A549 treated with DMSO at 1 μM for 4 hours (cell line): ENCODE measurements at places on chromosomes 5 and 9. TPM values are rescaled to one million over a fixed set of nuclear protein-coding genes. Genes with fewer than 3 reads are reported as not detected.

RGS7BP gene
- total RNA-seq: not detected in 5 replicates

CBY3 gene
- total RNA-seq: not detected in 5 replicates

FAM153A gene
- not detected in 5 replicates for total RNA-seq

PCDHGA11 gene
- not detected in 5 replicates for total RNA-seq

SPINK7 gene
- total RNA-seq: not detected in 5 replicates

THBS4 gene
- total RNA-seq: 0.23 TPM in 1 of 5 replicates, not detected in the others

ATP10B gene
- not detected in 5 replicates for total RNA-seq

MARCOL gene
- not detected in 5 replicates for total RNA-seq

DBH gene
- not detected in 5 replicates for total RNA-seq

NRG2 gene
- 2.0 to 2.3 TPM (median 2.2 TPM) in 5 replicates for total RNA-seq

GMCL2 gene
- total RNA-seq: not detected in 5 replicates

F2R gene
- 36.5 to 60.6 TPM (median 56.1 TPM) in 5 replicates for total RNA-seq

C1QTNF2 gene
- total RNA-seq: 0.07 to 0.19 TPM (median 0.11 TPM) in 3 of 5 replicates, not detected in the others

TAF11L10 gene
- not detected in 5 replicates for total RNA-seq

ITK gene
- 0.09 to 0.11 TPM in 2 of 5 replicates, not detected in the others for total RNA-seq

ANKRD18B gene
- 5.0 to 10.1 TPM (median 8.4 TPM) in 5 replicates for total RNA-seq

IL4 gene
- not detected in 5 replicates for total RNA-seq

ANXA2R gene
- 1.9 to 3.0 TPM (median 2.4 TPM) in 5 replicates for total RNA-seq

EIF4E1B gene
- not detected in 5 replicates for total RNA-seq

NR5A1 gene
- total RNA-seq: 0.05 to 0.10 TPM (median 0.07 TPM) in 5 replicates

COQ4 gene
- total RNA-seq: 51.3 to 61.8 TPM (median 57.5 TPM) in 5 replicates

TAF11L2 gene
- not detected in 5 replicates for total RNA-seq

SPAG8 gene
- 0.24 to 0.70 TPM (median 0.46 TPM) in 4 of 5 replicates, not detected in the other for total RNA-seq

S1PR3 gene
- 27.0 to 36.6 TPM (median 33.5 TPM) in 5 replicates for total RNA-seq

ASS1 gene
- total RNA-seq: 14.7 to 17.4 TPM (median 15.4 TPM) in 5 replicates

IFNB1 gene
- not detected in 5 replicates for total RNA-seq

BTNL8 gene
- not detected in 5 replicates for total RNA-seq

TUSC1 gene
- total RNA-seq: 3.8 to 8.6 TPM (median 7.6 TPM) in 5 replicates

SDHA gene
- total RNA-seq: 100 to 123 TPM (median 117 TPM) in 5 replicates

C9orf50 gene
- total RNA-seq: 0.08 TPM in 1 of 5 replicates, not detected in the others

NR6A1 gene
- total RNA-seq: 1.7 to 2.0 TPM (median 1.9 TPM) in 5 replicates

DNAH5 gene
- 0.93 to 1.3 TPM (median 1.0 TPM) in 5 replicates for total RNA-seq

PCDHGA2 gene
- total RNA-seq: 0.66 to 0.87 TPM (median 0.76 TPM) in 5 replicates

TRIM36 gene
- 1.5 to 2.4 TPM (median 2.0 TPM) in 5 replicates for total RNA-seq

RNF180 gene
- total RNA-seq: 0.12 to 0.60 TPM (median 0.41 TPM) in 5 replicates

QRFP gene
- total RNA-seq: not detected in 5 replicates

NFIL3 gene
- total RNA-seq: 12.3 to 14.3 TPM (median 13.7 TPM) in 5 replicates

PCDHGA6 gene
- total RNA-seq: 0.19 to 0.39 TPM (median 0.26 TPM) in 5 replicates

NME5 gene
- not detected in 5 replicates for total RNA-seq

ZNF879 gene
- 0.39 to 0.85 TPM (median 0.62 TPM) in 5 replicates for total RNA-seq

SIT1 gene
- total RNA-seq: not detected in 5 replicates

GFRA3 gene
- 0.05 to 0.10 TPM (median 0.07 TPM) in 5 replicates for total RNA-seq

CFAP77 gene
- total RNA-seq: 0.13 to 0.30 TPM (median 0.21 TPM) in 4 of 5 replicates, not detected in the other

DMRT3 gene
- total RNA-seq: 0.04 TPM in 1 of 5 replicates, not detected in the others

IL7R gene
- total RNA-seq: 0.36 to 1.0 TPM (median 0.70 TPM) in 5 replicates

TMC1 gene
- 0.05 to 0.19 TPM in 2 of 5 replicates, not detected in the others for total RNA-seq

PCAT7 gene
- total RNA-seq: 0.66 to 1.2 TPM (median 0.92 TPM) in 5 replicates

OGN gene
- total RNA-seq: not detected in 5 replicates

TSLP gene
- total RNA-seq: not detected in 5 replicates

FREM1 gene
- not detected in 5 replicates for total RNA-seq

GFI1B gene
- 0.06 to 0.15 TPM (median 0.06 TPM) in 3 of 5 replicates, not detected in the others for total RNA-seq

FCN2 gene
- total RNA-seq: not detected in 5 replicates

KIAA1191 gene
- 64.4 to 86.2 TPM (median 79.2 TPM) in 5 replicates for total RNA-seq

TEK gene
- 0.05 to 0.15 TPM (median 0.07 TPM) in 5 replicates for total RNA-seq

ARAP3 gene
- total RNA-seq: 3.6 to 6.0 TPM (median 4.8 TPM) in 5 replicates

CACNA1B gene
- 0.02 to 0.07 TPM (median 0.04 TPM) in 5 replicates for total RNA-seq

IFNA10 gene
- total RNA-seq: not detected in 5 replicates
